ENCODE measurements at places on chromosomes 7 and 10.

GRCh38 chr7:74037609-74038008, 9.6 kb downstream of the ELN start:
- DNase-seq, result no peak

- no peak for DNase-seq
Measured at GRCh38 chr7:132446260-132446659, 130.0 kb downstream of the PLXNA4 start.

DNA sequence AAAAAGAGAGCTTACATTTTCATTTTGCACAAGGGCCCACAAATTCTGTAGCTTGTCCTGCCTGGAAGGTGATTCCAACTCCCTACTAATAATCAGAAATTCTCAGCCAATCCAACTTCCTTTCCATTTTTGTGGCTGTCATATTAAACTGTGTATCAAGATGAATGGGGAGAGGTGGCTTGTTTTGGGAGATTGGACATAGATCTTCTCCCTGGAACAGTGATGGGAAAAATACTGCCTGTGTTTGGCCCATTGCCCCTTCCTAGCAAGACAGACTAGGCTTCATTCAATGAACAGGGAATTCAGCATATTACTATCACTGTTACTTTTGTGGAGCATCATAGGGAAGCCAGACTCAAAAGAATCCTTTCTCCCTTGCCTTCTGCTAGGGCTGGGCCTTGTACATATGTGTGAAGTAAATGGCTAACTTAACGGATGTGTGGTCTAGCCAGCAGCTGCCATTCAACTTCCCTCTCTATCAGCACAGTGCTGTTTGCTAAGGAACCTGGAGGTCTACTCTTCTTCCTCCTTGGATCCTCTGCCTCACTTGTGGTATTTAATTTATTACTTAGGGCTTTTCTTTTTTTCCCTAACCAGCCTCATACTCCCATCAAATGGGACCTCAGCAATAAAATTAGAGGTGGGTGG, 326.0 kb downstream of the BICC1 start:
- no peak for DNase-seq

DNA sequence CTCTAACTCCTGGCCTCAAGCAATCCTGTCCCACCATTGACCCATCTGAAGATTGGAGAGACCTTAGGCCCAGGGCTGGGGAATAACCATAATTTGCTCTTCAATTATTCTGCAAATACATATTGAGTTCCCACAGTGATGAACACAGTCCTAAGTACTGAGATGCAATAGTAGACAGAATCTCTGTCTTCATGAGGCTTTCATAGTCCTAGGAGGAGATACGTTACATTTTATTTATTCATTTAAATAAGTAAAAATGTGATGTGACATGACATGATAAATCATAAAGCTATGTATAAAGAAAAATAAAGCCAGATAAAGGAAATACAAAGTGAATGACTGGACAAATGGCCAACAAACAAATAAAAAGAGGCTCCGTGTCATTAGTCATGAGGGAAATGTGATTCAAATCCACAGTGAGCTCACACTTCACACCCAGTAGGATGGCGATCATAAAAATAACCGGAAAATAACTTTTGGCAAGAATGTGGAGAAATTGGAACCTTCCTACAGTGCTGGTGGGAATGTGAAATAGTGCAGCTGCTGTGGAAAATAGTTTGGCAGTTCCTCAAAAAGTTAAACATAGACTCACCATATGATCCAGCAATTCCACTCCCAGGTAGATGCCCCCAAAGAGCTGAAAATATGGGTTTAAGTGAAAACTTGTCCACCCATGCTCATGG, 52.1 kb upstream of the JCAD start:
- DNase-seq, result no peak

DNA sequence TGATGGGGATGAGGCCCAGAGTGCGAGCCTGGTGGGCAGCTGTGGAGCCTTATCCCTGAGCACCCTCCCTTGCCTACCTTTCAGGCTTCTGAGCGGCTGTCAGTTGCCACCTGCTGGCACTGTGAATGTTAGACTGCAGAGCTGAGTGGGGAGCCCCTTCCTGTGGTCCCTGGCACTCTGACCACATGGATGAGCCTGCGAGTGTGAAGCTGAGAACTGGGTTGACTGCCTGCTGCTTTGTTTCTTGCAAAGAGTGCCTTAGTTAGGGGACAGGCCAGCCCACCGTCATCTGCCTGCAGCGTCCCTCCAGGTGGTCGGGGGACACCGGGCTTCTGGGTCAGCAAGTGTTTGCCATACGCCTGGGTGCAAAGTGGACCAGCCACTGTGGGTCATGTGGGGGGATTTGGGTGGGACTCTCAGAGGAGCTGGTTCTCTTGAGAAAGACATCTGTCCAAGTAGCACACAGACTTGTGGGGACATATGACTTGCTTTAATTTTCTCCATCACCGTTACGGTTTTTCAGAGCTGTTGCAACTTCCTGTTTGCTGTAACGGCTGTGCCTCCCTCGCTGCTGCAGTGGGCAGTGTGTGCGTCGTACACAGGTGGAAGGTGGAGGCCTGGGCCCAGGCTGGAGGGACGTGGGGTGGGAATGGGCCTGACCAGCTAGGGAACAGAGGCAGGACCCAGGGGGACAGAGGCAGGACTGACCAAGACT, 13.7 kb downstream of the INPP5A start:
- DNase-seq, result no peak

- DNase-seq, result no peak
Measured at GRCh38 chr7:1950066-1950451, 280.0 kb downstream of the ELFN1 start.

DNA sequence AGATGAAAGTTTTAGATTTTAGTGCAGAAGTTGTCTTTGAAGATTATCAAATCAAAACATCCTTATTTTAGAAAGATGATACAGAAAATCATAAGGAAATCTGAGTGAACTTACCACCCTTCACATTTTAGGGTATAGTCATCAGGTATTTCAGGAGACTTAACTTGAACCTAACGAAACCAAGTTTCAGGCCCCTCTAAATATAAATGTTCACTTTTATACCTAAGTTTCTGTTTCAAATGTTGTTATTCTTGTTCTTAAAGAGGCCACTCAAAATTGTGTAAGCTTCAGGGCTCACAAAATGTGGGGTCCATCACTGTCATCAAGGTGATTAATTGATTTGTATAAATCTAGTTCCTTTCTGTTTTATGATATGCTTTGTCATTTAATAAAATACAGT, 216.2 kb downstream of the KIAA1217 start:
- no peak for DNase-seq

DNA sequence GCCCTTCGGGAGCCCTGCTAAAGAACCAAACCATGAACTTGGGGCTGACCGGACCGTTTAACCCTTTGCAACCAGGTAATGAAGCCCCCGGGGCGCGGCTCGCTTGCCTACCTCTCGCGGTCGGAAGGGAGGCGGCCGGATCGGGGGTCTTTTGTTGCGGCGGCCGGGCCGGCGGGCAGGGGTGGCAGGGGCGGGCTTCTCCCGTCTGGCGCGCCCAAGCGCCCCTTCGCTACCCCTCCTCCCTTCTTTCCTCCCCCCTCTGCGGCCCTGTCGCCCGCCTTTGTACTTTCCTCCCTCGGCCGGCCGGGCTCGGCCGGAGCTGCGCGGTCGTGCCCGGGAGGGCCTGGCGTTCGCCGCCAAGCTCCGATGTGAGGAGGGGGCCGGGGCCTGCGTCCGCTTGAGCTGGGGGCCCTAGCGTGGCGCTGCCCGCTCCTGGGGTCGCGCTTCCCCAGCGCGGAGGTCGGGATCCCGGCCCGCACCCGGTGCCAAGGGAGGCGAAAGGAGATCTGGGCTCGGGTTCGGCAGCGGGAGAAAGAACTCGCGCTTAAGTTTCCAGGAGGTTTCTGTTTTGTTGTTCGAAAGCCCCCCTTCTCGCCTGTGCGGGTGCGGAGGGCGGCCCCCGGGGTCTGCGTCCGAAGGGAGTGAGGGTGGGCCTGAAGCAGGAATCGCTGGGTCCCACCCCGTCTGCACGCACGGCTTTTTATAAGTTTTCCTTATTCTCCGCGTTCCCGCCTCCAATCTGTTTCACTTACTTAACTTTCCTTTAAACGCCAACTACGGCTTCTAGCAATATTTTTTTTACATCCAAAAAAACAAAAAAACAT, 436.8 kb upstream of the GALNT17 start:
- no peak for DNase-seq

- DNase-seq, result no peak
Measured at GRCh38 chr10:103145860-103146466, 47.1 kb downstream of the NT5C2 start.

DNA sequence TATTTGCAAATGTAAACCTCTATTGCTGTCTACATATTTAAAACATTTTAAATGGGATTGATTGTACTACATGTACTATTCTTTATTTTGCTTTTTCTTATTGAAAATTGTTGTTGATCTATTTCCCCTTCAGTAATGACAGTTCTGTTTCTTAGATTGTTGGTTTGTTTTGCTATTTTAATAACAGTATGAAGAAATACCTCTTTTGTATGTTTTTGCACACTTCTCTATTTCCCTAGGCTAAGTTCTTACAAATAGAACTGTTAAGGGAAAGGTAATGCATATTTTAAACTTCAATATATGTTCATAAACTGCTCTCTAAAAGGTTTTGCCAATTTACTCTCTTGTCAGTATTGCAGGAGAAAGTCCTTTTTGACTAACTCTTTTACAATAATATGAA, 195.0 kb upstream of the PRPS1L1 start:
- no peak for DNase-seq

GRCh38 chr10:55641601-55642000, 719.5 kb downstream of the ZWINT start:
- DNase-seq, result no peak

DNA sequence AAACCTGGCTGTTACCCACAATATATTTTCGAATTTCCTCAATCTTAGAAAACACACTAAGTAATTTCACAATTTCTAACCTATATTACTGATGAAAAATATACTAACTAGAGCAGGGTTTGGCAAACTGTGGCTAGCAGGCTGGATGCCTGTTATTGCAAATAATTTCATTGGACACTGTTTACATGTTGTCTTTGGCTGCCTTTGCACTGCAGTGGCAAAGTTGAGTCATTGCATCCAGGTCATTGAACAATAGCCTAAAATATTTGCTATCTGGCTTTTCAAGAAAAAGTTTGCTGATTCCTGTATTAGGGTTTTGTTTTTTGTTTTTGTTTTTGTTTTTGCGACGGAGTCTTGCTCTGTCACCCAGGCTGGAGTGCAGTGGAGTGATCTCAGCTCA, 47.2 kb downstream of the KIF11 start:
- no peak for DNase-seq

GRCh38 chr10:62244785-62245467, 23.7 kb downstream of the RTKN2 start:
- no peak for DNase-seq

DNA sequence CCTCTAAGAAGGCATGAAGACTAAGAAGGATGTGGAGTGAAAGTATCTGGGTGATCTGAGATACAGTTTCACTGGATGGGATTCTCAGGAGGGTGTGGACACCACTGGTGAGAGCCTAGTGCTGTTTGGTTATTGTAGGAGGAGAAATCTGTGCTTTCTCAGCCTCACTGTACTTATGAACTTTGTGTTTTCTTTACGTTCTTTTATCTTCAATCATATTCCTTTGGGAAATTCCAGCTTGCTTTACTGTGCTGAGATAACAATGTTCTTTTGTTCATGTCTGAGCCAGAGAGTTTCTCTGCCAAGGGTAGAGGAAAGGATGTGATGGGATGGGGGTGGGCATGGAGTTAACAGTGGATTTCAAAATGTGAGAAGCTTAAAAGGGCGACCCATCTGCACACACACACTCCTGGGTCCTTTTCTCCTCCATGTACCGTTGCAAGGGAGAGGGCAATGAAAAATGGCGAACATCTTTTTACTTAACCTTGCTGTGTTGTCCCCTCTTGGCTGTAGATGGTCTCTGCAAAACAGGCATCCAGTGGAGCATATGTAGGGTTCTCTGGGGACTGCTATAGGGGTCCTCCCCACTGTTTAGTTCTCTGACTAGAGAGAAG, 25.0 kb upstream of the TAX1BP1 start:
- DNase-seq, result no peak

DNA sequence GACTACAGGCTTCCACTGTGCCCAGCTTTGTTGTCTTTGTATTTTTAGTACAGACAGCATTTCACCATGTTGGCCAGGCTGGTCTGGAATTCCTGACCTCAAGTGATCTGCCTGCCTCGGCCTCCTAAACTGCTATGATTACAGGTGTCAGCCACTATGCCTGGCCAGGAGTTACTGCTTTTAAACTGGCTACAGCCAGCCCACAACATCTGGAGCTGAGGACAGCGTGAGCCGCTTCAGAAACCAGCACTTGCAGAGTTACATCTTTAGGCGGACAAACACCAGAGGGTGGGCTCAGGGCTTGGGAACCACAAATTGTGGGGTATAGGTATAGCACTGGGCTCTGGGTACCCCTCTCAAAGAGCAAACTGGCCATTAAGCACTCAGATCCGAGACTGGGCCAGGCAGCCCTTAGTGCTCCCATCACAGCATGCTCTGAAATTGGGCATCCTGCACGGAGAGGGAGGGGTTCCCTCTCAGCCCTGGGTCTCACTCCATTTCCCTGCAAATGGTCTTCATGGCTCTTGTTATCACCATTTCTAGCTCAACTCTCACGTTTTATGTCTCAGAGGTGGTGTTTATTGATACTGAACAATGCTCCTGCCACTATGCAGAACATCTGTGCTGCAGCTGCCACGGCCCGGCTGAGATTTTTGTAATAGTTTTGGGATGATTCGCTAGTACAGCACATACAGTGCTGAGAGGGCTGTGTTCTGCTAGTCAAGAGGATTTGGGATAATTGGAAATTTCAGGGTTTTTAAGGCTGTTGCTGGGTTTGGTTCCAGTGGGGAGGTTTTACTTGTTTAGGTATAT, 146.4 kb upstream of the LYZL2 start:
- no peak for DNase-seq

DNA sequence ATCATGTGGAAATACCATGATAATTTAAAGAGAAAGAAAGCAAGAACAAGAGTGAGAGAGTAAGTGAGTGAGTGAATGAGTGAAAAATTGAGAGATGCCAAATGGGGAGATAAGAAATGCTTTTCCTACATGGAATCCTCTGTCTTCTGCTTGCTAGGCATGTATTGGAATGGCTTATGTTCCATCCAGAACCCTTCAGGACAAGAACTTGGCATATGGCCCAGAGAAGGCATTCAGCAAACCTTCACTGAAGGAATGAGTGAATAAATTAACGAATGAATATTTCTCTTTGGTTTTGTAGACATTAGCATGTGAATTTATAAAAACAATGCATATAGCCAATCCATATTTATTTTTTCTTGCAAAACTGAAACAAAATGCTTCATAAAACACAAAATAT, 162.2 kb downstream of the LRRTM3 start:
- DNase-seq, result no peak
